AG04449 (cell line): ENCODE measurements at places on chromosomes 12 and 14.

DNA sequence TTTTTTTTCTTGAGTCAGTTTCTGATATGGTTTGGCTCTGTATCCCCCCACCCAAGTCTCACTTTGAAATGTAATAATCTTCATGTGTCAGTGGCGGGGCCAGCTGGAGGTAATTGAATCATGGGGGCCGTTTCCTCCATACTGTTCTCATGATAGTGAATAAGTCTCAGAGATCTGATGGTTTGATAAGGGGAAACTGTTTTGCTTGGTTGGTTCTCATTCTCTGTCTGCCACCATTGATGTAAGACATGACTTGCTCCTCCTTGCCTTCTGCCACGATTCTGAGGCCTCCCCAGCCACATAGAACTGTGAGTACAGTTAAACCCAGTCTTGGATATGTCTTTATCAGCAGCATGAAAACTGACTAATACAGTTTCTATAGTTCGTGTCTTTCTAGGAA, 42.9 kb downstream of the WNK1 start:
- DNase-seq: no peak

- DNase-seq: no peak
Measured at GRCh38 chr12:13179211-13180074, 17.1 kb upstream of the EMP1 start.

DNA sequence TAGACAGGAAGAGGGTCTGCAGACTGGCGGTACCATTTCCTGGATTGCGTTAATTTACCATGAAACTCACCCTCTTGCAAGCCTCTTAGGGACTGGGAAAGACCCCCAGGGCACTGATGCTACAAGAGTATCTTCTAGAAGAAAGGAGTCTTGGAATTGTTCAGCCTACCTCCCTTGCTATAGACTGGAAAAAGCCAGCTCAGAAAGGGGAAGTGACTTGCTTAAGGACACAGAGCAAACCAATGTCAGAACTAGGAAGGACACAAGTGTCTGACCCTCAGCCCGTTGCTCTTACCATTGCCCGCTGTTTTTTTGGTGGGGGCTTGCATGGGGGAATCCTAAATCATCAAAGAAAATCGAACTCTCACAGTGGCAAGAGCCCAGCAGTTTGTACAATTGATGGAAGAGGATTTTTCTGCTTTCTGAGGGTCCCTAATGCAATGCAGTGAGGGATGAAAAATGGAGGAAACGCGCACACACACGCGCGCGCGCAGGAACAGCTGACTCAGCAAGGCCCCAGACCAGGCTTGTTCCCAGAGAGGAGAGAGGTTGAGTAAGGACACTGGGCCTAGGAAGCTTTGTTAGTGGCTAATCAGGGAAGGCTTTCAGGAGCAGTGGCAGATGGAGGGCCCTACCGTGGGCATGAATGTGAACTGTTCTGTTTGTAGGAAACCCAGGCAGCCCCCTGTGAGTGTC, 50.9 kb downstream of the RIN3 start:
- DNase-seq: no peak

DNA sequence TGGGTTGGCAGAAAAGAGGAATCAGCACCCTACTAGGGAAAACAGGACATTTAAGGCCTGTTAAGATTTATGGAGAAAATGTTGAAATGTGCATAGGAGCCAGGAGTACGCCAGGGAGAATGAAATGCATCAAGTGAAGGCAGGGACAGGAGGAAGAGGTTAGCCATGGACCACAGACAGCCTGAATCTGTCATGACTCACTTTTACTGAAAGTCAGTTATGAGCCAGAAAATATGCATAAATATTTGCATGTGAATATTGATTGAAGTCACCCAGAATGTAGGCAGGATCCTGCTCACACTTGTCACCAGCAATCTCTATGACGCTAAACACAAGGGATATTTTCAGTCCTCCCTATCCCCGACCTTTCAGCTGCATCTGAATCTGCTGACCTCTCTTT, 25.1 kb upstream of the CDK17 start:
- DNase-seq: peak; percentile 87

DNA sequence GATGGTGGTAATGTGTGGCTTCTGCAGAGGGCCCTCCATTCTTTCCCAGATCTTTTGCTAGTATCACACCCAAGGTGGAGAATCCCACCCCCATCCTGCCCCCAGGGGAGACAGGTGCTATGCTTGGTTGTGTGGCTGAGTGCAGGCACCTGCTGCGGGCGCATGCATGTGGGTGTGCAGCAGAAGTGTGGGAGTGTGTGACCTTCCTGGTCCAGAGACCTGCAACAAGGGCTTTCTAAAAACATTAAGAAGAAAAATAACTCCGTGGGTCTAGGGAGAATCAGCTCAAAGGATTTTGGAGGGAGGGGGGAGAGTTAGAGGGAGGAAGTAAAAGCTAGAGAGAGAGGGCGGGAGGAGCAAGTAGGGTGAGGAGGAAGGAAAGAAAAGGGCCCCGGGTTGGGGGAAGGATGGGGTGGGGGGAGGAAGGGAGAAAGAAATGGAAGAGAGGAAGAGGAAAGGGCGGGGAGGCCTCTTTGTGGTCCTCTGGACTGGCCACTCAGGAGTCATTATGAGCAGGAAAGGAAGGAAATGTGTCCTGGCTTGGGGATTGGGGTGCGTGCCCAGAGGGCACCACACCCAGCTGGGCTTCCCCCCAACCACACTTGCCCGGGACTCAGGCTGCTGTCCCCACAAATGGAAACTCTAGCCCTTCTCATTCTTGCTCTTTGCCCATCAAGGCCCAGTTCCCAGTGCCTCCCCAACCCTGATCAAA, 3.1 kb upstream of the FIGNL2 start:
- no peak for DNase-seq

DNA sequence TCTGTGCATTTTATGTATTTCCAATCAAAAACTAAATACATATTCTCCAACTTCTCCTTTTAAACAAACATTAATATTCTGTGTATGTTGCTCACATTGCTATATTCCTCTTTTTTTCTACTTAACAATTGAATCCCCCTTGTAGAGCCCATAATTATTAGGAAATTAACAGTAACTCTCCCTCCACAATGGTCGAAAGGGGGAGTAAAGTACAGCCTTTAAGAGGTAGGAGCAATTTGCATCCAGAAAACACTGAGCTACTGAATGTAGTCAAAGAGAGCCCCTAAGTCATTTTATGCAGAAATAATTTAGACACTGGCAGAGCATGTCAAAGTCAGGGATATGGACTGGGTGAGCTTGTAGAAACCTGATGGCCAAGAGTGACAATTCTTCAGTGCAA, 57.2 kb upstream of the SCN8A start:
- DNase-seq: no peak

DNA sequence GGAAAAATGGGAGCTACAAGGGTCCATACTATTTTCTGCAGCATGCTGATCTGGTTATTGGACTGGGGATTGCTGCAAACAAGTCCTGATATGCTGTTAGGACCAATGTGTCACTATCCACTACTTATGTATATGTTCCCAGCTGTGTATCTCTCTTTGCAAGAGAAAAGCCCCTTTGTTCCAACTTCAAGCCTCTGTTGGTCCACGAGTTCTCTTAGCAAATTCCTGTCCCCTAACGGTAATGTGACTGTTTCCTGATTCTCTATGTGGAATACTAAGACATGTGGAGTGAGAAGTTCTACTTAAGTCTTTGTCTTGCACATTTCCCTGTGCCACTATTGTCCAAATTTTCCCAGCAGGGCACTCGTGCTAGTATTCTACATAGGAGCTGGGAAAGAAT, 557.7 kb downstream of the FSCB start:
- no peak for DNase-seq

DNA sequence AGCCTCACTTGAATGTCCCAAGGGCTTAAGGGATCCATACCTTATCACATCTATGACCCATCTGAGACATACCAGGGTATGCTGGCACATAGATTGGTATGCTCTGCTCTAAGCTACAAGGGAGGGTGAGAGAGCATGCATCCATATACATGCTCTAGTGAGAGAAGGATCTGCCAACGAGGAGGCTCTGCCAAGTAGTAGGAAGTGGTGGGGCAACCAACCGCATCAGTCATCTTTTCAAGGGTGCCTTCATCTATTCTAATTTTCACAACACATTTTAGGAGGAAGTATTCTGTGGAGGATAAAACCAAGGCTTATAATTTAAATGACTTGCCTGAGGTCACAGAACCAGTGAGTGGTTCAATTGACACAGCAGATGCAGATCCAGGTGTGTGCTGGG, 6.6 kb upstream of the PPM1A start:
- no peak for DNase-seq

DNA sequence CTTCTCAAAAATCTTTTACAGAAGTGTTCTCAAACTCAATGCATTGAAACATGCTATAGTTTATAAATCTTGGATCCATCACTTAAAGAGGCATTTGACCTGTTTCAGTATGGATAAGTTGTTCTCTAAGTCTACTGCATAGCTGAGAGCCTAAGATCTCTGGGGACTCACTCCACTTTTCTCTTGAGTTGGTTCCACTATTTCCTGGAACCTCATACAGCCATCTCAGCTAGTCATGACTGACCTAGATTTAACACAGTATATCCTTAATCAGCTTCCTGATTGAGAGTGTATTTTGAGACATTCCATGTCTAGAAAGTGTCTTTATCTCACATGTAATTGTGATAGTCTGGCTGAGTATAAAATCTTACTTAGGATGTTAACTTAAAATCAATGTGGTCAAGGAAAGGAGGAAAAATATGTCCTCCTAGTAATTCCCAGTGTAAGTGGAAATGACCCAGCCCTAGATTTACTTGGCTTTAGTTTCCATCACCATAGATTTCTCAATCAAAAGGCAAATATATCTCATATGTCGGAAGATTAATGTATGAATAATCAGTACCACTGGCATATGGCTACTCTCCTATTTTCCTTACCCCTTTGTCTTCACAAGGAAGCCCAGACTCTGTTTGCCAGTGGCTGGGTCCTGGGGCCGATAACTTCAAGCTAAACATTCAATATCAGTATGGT, 61.9 kb downstream of the KICS2 start:
- no peak for DNase-seq

- DNase-seq: no peak
Measured at GRCh38 chr12:123601602-123602489, at the start of gene DDX55. Gene DDX55, plus strand, starts transcription at chr12:123602099. Its CDS starts 50 bp downstream, at chr12:123602149.

GRCh38 chr12:6603095-6603567, 4.0 kb downstream of the CHD4 start:
- no peak for DNase-seq

DNA sequence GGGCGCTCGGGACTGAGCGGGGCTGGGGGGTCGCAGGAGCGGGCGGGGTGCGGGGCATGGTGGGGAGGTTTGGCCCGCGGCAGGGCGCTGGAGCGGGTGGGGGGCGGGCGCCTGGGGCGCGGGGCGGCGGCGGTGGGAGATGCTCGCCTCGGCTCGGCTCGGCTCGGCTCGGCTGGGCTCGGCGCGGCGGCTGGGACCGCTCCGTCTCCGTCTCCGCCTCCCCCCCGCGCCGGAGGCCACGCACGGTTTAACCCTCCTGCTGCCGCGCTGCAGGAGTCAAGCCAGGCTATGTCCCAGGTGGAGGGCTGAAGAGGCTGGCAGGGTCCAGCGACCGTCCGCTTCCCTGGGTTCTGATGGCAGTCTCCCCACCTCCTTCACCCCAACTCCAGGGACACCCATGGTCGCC, at the start of gene PIANP:
Gene PIANP, minus strand, starts transcription at position 170 of the 406 bp plus-strand sequence. CDS start 2,754 bp downstream, outside the sequence.
- no peak for DNase-seq

GRCh38 chr14:21528381-21529348, 2.5 kb upstream of the SALL2 start:
- no peak for DNase-seq
